ENCODE measurements at places on chromosomes 6 and 20.

GRCh38 chr6:168027521-168027920 lies 30.1 kb downstream of the KIF25 start:
- no peak for DNase-seq

GRCh38 chr6:113723182-113723581 lies 134.0 kb upstream of the MARCKS start:
- no peak for DNase-seq

- no peak for DNase-seq
Observed at GRCh38 chr6:44044940-44045671, 82.1 kb downstream of the MRPL14 start.

GRCh38 chr20:46694484-46694883 lies 5.2 kb upstream of the TP53RK start:
- peak; percentile 40 for DNase-seq

DNA sequence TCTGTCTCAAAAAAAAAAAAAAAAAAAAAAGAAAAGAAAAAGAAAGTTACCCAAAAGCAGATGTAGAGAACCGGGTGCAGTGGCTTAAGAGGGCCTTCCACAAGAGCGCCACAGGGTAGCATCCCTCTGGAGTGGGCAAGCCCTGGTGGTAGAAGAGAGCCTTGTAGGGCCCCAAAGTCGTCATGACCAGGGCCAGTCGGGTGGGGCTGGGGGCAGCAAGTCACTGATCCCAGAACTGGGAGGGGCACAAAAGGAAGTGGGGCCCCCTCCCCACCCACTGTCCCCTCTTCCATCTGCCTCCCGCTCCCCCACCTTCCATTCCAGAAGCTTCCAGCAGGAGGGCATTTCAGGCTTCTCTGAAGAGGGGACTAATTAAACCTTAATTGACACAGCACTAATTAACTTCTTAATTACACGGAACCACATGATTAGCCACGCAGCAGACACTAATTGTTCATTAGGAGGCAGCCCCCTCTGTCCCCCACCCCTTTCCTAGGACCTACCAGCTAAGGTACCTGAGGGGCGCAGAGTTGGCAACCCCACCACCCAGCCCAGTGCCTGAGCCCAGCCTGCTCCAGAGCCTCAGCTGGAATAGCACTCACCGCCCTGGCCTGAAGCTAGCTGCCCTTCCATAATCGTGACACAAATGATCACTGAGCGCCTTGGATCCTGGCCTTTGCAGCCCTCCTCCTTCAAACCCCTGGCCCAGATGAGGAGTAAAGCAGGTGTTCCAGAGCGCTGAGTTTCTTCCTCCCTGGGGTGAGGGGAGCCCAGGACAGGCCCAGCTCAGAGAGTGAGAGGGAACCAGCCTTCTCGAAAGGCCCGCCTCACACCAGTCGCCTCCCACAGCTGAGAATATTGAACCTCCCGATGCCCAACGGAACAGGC lies 34.8 kb downstream of the MDFI start:
- no peak for DNase-seq

- no peak for DNase-seq
Observed at GRCh38 chr20:47524015-47524784, 22.5 kb downstream of the NCOA3 start.

DNA sequence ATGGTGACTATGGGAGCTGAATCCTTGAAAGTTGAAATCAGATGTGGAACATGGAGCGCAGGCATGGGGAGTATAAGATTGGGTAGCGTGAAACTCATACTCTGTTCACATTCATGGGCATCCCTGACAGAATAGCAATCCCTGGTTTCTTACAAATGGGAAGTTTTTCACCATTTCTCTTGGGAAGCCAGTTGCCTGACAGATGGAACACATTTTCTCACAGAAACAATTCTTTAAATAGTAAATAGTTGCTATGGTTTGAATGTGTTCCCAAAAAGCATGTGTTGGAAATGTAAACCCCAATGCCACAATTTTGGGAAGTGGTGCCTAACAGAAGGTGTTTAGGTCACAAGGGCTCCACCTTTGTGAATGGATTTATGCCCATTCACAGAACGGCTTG lies 262.8 kb upstream of the HS3ST5 start:
- no peak for DNase-seq

- DNase-seq: no peak
Observed at GRCh38 chr6:157068691-157069324, 254.5 kb downstream of the TMEM242 start.

- no peak for DNase-seq
Observed at GRCh38 chr6:166935353-166935752, 21.0 kb downstream of the RNASET2 start.

GRCh38 chr6:111096246-111096645 lies 8.9 kb downstream of the SLC16A10 start:
- DNase-seq: no peak

- peak; percentile 89 for DNase-seq
Observed at GRCh38 chr20:38270869-38271605, 10.5 kb upstream of the KIAA1755 start.

- no peak for DNase-seq
Observed at GRCh38 chr20:37494796-37495195, 26.3 kb upstream of the NNAT start.

- peak; percentile 9 for DNase-seq
Observed at GRCh38 chr6:63897952-63898351, 262.4 kb downstream of the PHF3 start.

- no peak for DNase-seq
Observed at GRCh38 chr6:106512968-106513574, 116.2 kb downstream of the RTN4IP1 start.

DNA sequence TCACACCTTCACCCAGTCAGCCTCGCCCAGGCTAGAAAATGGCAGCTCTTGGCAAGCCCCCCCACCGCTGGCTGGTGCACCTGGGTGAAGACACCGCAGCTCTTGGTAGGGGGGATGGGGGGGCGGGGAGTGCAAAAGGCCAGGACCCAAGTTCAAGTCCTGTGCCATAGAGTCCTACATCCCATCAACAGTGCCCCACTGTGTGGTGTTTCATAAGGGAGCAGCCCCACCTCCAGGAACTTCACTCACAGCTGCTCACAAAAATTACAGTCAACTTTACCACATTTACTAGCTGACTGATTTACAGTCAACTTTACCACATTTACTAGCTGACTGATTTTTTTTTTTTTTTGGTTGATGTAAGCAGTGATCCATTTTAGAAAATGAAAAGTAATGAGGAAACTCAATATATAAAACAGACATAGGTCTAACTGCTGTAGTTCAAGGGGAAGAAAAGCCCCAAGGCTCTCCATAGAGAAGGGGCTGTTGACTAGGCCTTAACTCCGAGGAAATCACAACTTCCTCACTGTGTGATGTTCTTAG lies 208.9 kb upstream of the SNX9 start:
- DNase-seq: no peak

DNA sequence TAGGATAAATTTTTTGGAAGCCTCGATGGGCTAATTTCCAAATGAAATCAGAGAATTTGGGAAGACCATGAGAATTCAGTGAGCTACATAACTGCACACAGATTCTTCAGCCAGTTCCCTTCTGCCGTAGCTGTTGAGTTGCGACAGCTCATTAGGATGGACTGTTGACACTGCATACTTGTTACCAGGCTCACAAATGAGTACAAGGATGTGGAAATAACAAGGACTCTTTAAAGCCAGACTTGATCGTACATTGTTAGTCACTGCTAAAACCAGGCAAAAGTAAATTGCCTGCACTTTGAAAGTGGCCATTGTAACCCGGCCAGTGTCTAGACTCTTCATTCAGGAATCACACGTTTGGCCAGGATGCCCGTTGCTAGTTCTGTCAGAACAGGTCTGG lies 37.0 kb downstream of the NDUFAF5 start:
- DNase-seq: peak; percentile 82

DNA sequence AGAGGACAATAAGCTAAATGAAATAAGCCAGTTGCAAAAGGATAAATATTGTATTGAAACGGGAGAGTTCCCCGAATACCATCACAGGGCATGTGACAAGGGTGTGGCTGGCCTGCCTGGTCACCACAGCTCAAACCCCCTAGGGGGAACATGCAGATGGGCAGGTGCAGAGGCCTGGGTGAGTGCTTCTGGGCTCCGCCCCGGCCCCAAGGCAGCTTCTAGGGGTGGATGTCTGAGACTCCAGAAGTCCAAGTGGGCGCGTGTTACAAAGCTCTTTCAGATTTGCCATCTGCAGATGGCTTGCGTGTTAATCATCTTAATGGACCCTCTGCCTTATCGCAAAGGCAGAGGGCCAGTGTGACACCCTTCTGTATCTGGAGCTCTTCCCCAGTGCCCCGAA lies 559.2 kb upstream of the IMPG1 start:
- no peak for DNase-seq

GRCh38 chr6:16338577-16339264 lies 100.3 kb downstream of the GMPR start:
- DNase-seq: peak; percentile 94

All from AG20443 (cell line).